Effector CD4-positive, alpha-beta T cell (primary cell): ENCODE measurements at places on chromosomes 6 and 20.

DNA sequence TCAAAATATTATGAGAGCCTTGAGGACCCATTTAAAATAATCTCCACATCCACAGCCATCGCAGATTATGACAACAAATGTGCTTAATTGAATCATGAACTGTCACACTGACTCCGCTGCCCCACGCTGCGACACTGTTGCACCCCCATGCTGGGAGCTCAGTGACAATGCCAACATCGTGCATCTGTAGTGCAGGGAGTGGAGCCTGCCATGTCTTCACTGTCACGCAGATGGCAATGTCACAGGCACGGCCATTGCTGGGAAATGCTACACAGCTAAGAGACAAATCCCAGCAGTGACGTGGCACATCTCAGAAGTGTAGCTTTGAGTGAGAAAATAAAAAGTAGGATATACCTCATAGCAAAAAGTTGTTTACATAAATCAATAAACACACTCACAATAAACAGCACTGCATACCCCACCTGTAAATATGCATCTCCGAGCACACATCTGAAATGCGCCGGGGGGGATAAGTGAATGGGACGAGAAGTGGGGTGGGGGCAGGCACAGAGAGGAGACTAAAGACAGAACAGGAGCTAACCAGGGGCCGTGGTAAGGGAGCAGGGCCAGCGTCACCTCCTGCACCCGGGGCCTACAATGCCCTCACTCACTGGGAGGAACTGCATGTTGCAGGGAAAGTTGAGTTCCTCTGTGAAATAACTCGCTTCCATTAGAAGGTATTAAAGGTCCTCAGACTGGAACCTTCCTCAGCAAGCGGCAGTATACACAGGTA lies 349.9 kb downstream of the THBS2 start:
- DNase-seq = no peak

DNA sequence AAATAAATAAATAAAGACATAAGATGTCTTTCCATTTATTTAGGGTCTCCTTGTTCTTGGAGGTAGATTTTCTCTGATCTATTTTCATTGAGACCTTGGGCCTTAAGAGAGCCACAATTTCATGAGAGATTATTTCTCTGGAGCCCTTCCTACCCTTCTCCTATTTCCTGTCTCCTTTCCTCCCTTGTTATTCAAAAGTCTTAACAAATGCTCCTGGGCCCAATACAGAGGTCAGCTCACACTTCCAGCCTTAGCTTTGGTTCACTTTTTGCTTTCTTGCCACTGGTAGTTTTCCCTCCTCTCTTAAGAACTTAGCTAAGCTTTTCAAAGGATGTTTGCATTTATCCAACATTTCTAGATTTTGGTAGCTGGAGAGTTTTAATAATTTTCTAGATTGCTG lies 44.0 kb downstream of the PTPRA start:
- no peak for DNase-seq

GRCh38 chr6:153621070-153621469 lies 418.0 kb upstream of the OPRM1 start:
- no peak for DNase-seq

GRCh38 chr6:22240025-22240424 lies 56.8 kb downstream of the PRL start:
- DNase-seq = no peak

DNA sequence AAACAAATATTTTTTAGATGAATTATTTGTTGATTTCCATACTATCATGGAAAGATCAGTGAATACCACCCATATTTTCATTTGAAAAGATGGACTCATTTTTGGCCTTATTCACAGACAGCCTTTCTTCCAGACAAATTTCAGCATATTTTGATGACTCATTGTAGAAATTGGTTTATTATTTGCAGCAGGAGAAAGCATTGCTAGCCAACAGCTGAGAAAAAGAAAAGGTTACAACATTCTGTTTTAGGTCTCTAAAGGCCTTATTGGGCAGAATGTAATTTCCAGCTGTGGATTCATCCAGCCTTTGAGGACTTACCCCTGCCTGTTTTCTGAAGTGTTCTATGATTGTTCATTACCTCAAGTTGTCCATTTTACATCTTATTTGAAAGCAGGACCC lies 201.9 kb downstream of the PLCB4 start:
- no peak for DNase-seq

DNA sequence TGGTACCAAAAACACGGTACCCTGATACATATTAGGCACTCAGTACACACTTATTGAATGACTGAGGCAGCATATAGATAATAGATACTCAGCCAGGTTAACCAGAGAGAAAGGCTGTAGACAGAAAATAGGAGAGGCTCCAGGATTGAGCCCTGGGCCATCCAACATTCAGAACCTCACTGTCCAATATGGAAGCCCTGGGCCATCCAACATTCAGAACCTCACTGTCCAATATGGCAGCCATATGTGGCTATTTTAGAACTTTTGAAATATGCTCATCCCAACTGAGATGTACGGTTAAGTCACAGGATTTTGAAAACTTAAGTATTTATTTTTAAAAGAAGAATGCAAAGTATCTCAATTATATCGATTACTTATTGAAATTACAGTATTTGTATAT lies 142.5 kb upstream of the ID4 start:
- no peak for DNase-seq

DNA sequence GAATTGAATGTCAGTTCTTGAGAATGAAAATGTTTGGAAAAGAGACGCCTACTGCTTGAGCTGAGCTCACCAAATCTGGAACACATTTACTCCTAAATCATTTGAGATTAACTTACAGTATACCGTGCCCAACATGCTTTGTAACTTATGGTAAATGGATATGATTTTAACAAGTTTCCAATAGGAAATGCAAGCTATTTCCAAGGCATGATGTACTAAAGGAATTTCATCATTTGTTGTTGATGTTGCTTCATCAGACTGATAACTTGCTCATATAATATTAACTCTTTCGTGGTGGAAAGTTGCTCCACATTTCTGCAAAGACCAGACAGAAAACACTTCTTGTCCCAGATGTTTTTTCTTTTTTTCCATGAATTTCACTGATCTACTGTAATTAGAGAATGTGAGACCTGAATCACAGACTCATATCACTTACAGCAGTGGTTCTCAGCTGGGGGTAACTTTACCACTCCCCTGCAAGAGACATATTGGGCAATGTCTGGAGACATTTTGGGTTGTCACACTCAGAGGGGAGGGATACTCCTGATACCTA lies 116.6 kb upstream of the TRAF3IP2 start:
- DNase-seq = no peak

- no peak for DNase-seq
These were observed 178.8 kb upstream of the SNX9 start for GRCh38 chr6:157644043-157644810.
